ENCODE measurements at places on chromosomes 16 and 17.

GRCh38 chr17:50470426-50470825, 1.7 kb upstream of the CHAD start:
- no peak for DNase-seq

- DNase-seq, result peak; percentile 34
Observed at GRCh38 chr17:164303-165235, 16.9 kb downstream of the DOC2B start.

GRCh38 chr16:81784072-81784795, 5.1 kb downstream of the PLCG2 start:
- no peak for DNase-seq

- DNase-seq, result peak; percentile 95
Observed at GRCh38 chr16:57984443-57985203, 13.7 kb upstream of the CNGB1 start.

DNA sequence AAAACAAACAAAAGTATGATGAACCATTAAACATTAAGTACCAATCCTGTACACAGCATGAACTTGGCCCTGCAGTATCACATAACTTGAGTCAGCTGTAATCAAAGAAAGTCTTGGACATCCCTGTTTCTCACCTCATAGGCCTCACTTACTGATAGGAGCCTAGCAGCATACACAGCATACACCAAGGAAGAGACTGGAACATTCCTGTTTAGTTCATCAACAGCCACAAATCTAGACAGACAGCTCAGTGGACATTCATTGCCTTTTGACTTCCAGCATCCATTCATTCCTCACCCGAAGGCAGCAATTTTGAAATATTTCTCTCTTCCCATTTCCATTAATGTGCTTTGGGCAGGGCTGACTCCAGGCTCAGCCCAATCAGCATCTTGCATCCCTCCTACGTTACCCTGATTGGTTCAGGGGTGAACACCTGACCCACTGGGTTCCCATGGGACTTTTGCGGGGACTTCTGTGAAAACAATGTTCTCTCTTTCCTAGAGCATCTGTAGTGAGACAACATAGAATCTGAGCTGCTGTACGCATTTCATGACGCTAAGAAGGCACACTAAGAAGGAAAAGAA, 336.7 kb upstream of the ZFHX3 start:
- no peak for DNase-seq

DNA sequence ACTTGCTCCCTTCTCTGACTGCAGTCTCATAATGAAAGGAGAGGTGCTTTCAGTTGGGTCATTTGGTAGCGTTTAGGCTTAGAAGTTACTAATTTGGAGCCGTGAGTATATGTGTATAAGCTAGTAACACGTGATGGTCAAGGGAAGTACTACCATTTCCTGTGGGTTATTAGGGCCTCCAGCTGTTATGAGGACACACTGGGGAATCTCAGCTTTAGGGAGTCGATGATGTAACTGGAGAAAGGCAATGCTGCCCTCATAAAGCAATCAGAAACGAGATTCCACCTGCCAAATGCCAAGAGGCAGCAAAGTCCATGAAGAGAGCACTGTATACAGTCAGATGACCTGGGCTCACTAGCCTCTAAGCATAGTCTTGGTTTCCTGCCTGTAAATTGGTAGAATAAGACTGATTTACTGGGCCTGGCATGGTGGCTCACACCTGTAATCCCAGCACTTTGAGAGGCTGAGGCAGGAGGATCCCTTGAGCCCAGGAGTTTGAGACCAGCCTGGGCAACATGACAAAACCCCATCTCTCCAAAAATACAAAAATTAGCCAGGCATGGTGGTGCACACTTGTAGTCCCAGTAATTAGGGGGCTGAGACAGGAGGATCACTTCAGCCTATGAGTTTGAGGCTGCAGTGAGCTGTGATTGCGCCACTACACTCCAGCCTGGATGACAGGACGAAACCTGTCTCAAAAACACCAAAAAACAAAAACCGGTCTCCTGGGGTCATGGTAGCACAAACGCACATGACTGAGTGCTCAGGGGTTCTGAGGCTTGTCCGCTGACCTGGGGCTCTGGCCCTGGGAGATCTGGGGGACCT, 53.0 kb downstream of the SF3B3 start:
- no peak for DNase-seq

Data from CD4-positive, alpha-beta T cell treated with Interleukin-4 for 1 hour (primary cell).